ENCODE measurements at places on chromosomes 3 and 15.

GRCh38 chr15:71891026-71891425, 80.7 kb downstream of the NR2E3 start:
- no peak for DNase-seq

DNA sequence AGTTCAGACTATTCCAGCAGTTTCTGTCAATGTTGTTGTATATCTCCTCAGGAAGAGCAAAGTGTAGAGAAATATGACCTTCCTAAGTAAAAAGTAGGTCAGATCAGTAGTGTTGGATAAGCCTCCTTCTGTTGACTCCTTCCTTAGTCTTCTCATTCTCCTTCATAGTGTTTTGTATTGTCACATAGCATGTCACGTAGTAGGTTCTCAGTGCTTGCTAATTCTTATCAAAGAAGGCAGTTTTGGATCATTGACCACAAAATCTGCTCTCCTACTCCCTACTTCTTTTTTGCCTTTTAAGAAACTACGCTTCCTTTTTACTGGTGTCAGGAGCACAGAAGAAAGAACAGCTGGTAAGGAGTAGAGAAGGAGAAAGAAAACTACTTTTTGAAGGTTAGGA, 1.0 kb upstream of the MGA start:
- no peak for DNase-seq

DNA sequence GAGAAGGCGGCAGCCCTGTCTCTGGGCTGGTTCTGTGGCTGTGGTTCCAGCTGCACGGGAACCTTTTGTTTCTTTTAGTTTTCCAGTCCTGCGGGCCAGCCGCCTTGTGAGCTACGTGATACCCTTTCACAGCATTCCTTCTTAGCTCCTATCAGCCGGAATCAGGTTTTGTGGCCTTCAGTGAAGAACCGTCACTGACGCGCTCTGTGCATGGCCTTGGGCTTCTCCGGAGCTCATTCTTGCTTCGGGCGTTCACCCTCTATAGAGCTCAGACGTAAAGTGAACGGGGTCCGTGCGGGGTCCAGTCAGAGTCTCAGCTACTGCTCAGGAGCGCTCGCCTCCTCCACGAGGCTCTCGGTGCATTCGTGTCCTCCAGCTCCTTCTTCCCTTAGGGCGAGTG, 166.7 kb downstream of the FAM43A start:
- DNase-seq: no peak

DNA sequence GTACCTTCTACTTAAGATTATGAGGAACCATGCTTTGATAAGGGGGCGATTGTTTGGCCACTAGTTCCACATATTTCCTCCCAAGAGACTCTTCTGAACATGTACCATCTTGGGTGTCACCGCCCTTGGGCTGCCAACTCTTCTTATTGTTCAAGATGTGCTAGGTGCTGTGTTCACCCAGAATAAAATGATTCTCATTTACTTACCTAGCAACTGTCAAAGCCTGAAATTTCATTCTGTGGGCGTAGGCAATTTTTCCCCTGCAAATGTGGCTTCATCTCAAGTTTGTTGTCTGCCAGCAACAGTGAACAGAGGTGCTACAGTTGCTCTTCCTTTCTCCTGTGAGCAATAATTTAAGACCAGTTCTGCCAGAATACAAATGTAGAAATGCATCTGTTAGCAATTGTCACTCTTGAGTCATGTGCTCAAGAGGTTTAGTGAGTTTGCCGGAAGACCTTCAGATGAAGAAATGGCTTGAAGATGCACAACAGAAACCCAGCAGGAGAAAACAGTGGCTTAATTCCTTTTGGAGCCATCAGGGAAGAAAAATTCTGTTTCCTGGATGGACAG, 41.3 kb upstream of the RARB start:
- DNase-seq: no peak

- DNase-seq: no peak
Observed at GRCh38 chr3:12716605-12717151, 42.4 kb downstream of the TMEM40 start.

- DNase-seq: peak; percentile 85
Observed at GRCh38 chr3:32569540-32570420, 878 bp downstream of the DYNC1LI1 start.

DNA sequence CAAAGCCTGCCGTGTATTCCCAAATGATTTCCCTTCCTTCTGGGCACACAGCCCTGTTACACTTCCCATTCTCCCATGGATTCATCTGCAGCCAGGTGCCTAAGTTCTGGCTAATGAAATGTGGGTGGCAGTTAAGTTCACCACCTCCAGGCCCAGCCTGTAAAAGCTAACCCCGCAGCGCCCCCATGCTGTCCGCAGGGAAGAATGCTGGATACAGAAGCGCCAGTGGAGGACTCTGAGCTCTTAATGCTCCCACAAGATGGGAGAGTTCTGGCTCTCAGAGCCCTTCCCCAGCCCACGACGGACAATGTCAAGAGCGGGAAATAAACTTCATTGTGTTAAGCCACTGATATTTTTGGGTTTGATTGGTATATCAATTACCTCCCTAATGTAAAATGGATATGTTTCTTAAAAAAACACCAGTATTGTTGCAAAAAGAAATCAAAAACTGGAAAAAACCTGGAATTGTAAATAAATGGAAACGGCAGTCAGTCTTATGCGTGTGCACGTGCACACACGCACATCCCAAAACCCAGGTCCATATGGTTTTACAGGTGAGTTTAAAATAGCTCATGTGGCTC, 37.7 kb upstream of the FGD5 start:
- DNase-seq: peak; percentile 74

- no peak for DNase-seq
Observed at GRCh38 chr3:134027631-134028030, 2.1 kb downstream of the SLCO2A1 start.

GRCh38 chr3:142651711-142652110, 55.5 kb downstream of the PLS1 start:
- DNase-seq: no peak

GRCh38 chr3:134134698-134135415, 105.1 kb upstream of the SLCO2A1 start:
- DNase-seq: no peak

GRCh38 chr15:62858343-62858742, 184.2 kb upstream of the TPM1 start:
- DNase-seq: no peak

- DNase-seq: peak; percentile 79
Observed at GRCh38 chr15:40470423-40471104, at the start of gene CHST14. Gene CHST14 (plus strand): TSS chr15:40470984. CDS start chr15:40471214, 230 bp downstream.

- DNase-seq: no peak
Observed at GRCh38 chr3:49709852-49710251, 9.6 kb downstream of the AMIGO3 start.

DNA sequence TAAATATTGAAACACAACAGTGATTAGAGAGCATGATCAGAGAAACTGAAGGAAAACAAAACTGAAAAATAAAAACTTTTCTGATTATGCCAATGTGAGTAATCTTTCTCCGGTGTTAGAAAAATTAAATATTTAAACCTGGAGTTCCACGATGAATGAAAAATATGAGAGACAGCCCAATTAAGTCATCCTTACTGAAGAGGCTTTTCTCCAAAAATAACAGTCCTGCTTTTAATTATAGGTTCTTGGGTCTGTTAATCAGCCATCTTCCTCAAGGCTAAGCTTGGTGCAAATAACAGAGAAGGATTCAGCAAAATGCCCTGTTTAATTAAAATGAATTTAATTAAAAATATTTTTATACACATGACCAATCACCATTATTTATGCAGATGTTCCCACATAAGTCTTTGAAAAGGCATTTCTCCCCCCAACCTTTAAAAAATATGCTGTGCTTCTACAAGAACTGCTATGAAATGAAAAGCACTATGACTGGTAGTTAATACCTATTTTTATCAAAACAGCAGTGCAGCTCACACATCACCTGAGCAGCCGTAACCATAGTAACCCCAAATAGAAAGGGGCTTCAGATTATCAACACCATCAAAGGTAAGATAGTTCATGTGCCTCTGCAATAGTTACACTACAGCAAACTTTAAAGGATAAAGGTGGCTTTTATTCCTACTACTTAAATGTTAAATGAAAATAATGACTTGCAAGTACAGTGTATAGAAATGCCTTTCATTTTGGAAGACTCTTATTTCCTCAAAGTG, 175.7 kb downstream of the SLC9A9 start:
- no peak for DNase-seq

DNA sequence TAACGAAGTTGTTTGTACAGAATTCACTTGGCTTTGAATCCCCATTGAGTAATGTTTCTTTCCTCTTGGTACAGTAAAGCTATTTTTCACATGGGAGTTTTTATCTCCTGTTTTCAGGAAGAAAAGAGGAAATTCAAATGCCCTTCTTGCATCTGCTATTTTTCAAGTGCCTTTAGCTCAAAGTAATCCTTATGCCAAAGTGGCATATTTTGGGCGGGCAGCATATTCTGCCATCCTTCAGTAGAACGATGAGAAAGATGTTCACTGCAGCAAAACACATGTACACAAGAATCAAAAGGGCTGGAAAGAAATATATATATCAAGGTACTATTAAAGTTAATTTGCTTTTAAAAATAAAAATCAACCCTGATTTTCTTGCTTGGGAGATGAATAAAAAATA, 5.3 kb upstream of the NSMCE3 start:
- no peak for DNase-seq

GRCh38 chr3:126781889-126782491, 78.0 kb downstream of the CHCHD6 start:
- DNase-seq: no peak

DNA sequence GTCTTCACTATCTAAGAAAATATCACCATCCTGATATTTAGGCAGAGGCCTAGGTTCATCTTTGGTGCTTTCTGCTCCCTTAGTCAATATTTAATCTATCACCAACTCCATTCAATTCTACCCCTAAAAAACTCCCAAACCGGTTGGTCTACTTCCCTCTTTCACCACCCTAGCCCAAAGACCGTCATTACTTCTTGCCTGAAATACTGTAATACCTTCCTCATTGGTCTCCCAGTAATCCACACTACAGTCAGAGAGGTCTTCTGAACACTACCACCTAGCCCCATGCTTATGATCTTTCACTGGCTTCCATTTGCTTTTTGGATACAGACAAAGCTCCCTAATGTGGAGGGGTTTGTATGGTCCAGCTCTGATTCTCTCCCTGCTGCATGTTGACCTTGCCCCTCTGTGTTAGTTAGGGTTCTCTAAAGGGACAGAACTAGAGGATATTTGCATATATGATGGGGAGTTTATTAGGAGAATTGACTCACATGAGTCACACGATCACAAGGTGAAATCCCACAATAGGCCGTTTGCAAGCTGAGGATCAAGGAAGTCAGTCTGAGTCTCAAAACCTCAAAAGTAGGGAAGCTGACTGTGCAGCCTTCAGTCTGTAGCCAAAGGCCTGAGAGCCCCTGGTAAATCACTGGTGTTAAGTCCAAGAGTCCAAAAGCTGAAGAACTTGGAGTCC, 36.4 kb upstream of the ATP2C1 start:
- DNase-seq: no peak

GRCh38 chr3:52633786-52634185, 51.9 kb downstream of the PBRM1 start:
- DNase-seq: no peak

DNA sequence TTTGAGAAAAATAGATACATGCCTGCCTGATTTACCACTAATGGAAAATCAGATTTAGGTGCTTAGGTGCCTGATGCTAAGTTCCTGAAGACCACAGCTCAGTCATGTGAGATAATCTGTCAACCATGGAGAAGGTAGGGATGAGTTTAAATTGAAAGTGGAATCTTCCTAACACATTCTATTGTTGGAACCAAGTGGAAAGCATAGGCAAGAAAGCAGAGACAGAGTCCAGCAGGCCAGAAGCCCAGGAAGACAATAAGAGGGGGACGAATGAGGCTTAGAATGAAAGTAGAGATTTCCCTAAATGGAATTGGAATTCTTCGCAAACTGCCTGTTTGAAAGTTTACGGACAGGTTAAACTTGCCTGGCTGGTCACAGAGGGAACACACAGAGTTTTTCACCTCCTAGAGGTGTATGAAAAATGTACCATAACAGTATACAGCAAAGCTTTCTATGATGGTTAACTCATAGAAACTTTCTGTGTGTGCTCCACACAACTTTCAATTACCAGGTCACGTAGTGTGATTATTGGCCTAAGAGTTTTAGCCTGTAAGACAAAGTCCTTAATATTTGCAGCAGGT, 453.8 kb upstream of the KCNMB2 start:
- DNase-seq: no peak

- no peak for DNase-seq
Observed at GRCh38 chr15:91790836-91791235, 62.7 kb upstream of the SLCO3A1 start.

DNA sequence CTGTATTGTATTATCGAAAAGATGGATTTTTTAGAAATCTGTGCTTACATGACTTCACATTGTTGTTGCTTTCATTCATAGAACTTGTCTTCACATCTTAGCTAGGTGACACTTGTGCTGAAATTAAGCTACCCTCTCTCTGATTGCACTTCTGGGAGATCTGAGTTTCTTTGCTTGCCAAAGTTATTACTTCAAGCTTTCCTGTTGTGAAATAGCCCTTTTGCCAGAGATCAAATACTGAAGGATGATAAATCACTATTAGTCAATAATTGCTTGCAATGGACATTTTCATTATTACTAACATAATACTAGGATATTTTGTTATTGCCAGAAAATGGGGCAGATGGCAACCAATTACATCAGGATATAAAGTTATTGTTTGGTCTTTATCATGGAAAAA, 34.7 kb downstream of the PIK3CA start:
- DNase-seq: no peak

DNA sequence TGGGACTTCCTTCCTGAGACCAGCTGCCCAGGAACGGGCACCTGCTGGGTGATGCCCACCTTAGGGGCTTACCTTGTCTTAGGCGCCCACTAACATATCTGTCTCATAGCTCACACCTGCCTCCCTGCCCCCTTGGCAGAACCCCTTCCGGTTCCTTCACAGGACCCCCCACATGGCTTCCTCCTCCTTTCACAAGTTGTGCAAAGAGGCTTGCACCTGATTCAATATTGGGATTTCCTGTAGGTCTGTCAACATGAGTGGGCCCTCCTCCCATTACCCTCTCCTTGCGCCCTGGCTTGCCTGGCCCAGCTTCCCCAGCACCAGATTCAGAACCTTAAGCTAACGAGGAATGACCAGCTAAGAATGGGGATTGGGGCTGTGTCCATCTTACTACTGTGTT, 633 bp downstream of the THPO start:
- no peak for DNase-seq

DNA sequence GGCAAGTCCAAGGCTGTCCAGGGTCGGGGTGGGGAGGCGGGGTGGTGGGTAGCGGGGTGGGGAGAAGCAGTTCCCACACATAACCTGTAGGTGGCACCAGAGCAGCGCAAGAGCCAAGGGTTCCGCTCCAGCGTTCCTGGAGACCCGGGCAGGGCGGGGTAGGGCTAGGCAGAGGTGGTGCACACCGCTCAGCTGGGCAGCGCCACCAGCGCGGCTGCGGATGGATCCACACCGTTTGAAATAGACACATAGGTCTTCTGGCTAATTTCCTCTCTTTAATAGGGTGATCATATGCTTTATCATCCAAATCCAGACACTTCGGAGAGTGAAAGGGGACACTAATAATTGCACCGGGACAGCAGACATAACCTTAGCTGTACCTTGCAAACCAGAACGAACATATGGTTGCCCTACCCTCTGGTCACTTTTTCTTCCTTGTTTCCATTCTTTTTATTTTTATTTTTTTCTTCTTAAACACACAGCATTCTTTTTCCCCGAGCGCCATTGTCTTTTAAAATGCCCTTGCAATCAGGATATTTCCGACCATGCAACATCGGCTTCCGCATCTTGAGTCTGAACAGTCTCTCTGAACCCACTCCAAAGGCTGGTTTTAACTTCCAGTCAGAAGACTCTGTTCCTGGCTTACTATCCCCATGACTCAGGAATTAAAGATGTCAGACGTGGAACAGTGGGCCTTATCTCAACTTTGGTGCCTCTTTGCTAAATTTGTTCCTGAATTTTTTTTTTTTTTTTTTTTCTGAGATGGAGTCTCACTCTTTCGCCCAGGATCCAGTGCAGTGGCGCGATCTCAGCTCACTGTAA, 12.5 kb upstream of the ZSCAN2 start:
- DNase-seq: peak; percentile 94

Measured in nephron progenitor cell (in vitro differentiated cells).